Hippocampal formation (tissue), 2 donors: ENCODE measurements at places on chromosomes 3 and 15.

DNA sequence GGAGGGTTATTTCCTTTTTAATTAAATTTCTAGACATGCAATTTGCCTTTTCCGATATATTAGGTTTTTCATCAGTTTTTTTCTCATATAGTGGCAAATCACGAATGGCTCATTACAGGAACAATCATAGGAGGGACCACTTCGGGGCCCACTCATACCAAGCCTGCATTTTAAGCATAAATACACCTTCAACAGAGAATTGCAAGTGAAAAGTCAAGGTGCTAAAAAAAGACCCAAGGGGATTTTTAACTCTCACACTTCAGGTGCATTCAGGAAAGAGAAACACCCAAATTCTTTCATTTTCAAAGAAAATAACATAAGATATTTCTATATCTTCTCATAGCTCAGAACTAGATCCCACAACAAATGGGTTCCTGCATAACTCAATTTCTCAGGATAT is 979.6 kb upstream of the NR2F2 start:
- DNase-seq = no peak

DNA sequence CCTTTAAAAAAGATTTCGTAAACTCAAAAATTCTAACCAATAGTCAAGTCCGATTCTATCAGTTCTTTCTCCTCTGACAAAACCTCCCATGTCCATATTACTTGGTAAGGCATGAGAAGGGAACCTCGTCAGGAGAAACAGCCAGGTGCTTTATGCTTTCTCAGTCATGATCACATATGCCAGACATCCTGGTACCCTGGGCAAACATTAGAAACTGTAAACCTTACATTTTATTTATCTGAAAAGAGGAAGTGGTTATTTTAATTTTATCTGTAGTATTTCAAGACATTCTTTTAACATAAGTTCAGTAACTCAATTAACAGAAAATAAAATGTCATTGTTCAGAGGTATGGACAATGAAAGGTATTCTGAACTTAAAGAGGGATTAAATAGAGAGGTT is 474.8 kb upstream of the GBE1 start:
- no peak for DNase-seq

- no peak for DNase-seq
Observed at GRCh38 chr15:60372227-60372626, 25.6 kb downstream of the ANXA2 start.

DNA sequence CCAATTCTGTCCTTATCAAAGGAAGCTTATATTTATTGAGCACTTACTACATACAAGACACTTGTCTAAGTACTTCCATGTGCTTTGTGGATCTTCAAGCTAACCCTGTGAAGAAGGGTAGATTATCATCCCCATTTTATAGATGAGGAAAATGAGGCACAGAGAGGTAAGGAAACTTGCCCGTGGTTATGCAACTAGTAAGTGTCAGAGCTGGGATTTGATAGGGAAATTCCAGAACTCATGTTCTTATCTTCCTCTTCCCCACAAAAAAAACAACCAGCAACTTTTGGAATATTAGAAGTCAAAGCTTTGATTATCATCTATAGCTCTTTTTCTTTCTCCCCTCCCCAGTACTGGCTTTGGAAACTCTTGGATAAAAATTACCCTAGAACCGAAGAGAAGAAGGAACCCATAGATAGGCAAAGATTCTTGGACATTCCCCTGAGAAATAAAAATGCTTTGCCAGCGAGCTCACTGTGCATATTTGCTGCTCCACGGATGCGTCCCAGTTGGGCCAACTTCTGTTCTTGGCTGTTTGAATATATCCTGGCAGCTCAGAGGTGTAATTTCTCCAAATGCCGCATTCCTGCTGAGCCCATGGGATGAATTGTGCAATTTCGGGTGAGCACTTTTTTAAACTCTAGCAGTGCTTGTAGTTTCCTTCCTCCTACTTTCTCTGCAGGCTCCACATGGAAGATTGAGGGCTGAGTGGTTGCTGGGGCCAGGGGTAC is 591.5 kb upstream of the CFAP20DC start:
- DNase-seq = peak; percentile 43

DNA sequence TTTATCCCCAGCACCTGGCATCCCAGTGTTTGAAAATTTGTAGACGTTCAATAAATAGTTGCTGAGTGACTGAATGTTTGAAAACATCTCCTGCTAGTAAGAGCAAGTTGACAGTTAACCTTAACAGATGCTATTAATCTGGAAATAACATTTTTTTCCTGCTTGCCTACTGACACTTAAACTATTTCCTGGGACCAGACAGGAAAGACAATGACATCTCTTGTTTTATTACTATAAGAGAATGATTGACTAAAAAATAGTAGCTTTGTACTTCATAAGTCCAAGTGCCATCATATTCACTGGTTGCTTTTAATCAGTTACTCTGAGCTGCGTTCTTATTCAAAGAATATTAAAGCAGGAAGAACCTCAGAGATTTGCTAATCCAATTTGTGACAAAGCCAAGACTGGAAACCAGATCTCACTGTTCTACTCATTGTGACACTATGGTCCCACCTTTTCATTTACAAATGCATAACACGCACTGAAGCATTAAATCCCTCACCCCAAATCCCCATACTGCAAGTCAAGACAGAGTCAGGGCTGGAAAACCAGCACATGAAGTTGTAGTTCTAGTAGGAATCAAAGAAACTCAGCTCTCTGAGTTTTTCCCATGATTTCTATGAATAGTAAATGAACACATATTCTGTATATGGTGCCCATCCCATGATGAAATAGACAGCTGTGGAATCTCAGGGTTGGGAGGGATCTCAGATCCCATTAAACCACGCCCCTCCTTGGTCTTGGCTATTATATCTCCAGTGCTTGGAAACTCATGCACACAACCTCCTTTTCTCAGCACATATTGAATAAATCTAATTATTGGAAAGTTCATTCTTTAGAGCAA is 212.7 kb upstream of the P2RY1 start:
- no peak for DNase-seq

- peak; percentile 7 for DNase-seq
Observed at GRCh38 chr3:125644036-125645005, 49.0 kb upstream of the OSBPL11 start.

DNA sequence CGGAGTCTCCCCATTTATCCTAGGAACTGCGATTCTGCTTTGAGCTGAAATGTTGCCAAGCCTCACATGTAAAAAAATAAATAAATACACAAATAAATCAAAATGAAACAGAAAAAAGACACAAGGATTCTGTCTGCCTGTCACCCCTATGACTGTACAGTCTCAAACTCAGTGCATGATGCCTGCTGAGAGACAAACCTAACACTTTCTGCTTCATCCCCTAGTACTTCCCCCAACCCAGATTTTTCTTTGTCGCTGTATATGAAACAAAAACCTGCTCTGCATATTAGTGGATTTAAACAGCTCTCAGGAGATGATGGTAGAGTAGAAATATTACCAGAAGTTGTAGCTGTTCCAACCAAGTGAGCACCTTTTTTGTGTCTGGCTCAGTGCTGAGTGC is 530.7 kb upstream of the CFAP20DC start:
- DNase-seq = no peak

DNA sequence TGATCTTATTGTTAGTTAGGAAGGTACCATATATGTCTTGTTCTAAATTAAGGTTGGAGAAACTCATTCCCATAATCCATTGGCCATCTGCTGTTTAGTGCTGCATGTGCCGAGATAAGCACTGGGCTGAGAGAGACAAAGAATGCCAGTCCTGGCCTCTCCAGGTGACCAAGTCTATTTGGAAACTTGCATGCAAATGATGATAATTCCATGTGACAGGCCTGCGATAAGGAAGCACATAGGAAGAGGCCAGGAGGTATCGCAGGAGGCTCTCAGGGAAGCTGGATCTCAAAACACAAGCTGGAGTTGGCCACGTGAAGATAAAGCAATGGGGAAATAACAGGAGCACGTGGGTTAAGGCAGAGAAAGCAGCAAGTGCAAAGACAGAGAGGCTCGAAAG is 39.7 kb downstream of the MYO5C start:
- no peak for DNase-seq

DNA sequence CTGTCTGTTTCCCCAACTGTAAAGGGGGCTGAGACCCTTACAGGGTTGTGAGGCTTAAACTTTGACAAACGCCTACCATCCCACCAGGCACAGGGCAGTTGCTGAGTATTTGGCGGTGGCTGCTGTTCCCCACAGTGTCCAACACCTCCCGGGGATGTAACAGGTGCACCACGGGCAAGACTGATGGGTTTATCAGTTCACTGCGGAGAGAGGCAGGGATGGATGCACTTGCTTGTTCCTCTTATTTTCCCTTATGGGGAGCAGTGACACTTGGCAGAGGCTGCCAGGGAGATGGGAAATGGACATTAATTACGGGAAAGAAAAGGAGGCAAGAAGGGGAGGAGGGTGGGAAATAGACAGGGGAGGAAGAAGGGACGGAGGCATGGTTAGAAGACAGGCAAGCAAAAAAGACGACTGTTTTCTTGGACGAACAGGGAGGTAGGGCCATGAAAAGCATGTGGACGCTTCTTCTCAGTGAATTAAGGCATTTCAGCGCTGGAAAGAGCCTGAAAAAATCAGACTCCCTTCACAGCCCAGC is 16.6 kb upstream of the ADIPOQ start:
- peak; percentile 24 for DNase-seq

GRCh38 chr3:25088284-25088683 is 339.8 kb upstream of the RARB start:
- no peak for DNase-seq

GRCh38 chr3:178916223-178916622 is 155.4 kb downstream of the ZMAT3 start:
- DNase-seq = no peak

DNA sequence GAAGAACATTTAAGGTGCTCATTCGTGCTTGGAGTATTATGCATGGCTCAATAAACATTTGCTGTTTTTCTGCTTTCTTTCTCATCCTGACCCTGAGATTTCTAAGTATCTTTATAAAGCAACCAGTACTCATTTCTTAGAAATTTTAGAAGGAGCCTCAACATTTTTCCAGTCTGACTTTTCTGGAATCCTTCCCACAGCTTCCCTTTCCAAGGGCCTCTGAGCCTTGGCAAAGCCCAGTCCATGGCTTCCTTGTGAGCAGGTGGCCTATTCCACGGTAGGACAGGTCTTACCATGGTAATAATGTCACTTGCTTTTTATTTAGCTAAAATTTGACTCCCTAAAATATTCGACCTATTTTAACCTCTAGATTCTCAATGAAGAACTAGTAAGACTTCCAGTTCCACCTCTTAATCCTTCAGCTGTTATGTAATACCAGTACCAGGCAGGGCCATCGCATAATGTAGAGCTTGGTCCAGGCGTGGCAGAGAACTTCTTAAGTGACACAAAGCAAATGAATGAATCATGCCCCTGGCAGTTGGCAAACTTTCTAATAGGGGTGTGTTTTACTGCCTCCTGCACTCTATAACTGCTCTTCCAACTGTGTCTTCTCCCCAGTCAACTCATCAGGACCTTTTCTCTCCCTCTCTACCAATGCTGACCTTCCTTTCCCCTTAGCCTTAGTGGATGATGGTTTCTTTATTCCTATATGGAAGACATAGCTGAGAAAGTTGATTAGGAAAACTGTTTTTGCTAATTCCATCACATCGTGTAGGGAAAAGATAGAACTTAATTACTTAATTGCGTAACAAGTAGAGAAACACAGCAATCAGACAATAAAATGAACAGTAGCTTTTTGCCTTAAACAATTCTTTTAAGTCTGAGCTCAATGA is 894 bp upstream of the TM4SF4 start:
- no peak for DNase-seq

GRCh38 chr15:40499931-40500330 is 29.1 kb downstream of the CHST14 start:
- DNase-seq = no peak

DNA sequence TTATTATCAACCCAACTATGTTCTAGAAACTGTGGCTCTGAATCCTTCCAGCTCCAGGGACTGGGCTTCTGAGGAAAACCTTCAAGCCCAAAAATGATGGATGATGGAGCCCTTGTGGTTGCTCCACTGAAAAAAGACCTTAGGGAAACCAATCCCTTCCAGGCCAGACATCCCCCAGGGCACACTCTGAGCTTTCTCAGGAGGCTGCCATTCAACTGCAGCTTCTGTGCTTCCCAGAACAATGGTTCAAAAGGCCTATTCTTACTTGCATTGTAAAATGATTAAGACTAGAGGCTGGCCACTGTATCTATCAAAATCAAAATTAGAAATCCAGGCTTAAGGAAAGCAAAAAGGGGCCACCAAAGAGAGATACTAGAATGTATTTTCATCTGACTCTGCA is 27.3 kb downstream of the EID1 start:
- DNase-seq = no peak

GRCh38 chr15:79090487-79091203 is at the start of gene RASGRF1:
Gene RASGRF1 (minus strand): TSS chr15:79090780. CDS start chr15:79090498, 282 bp downstream.
- DNase-seq = peak; percentile 16

DNA sequence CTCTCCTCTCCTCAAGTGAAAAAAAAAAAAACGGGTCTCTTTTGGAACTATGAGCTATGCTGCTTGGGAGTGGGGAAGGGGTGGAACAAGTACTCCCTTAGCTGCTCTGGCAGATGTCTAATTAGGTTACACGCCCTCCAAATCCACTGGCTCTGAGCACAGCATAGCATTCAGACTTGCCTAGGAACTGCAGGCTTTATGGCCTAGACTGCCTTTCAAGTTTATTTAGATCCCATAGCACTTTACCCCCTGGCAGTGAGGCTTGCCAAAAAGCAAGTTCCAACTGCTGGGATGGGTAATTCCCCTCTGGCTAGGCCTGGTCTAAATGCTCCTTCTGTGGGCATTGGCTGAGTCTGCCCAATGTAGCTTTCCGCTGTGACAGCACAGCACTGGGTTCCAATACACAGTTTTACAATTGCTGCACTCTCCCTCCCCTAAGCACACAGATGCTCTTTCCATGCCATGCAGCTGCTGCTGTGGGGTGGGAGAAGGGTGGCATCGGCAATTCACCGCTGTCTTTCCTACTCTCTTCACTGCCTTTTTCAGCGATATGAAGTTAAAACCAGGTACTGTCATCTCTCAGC is 152.8 kb downstream of the KCNAB1 start:
- DNase-seq = no peak

DNA sequence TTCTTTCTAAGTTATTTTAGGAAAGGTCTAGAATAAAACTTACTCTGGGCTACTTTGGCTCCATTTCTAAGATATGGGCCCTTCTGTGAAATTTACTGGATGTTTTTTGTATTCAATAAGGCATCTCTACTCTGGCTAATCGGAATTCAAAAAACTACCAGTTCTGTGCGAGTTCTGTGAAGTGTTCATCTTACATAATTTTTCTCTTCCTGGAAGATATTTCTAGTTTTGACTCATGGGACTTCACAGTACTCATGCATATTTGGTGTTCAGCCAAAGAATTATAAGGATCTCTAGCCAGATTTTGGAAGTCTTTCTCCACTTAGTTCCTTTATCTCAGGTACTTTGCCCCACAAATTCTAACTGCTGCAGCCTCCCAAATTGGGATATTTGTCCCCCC is 46.4 kb upstream of the MBNL1 start:
- DNase-seq = no peak

GRCh38 chr15:34783991-34784390 is 11.4 kb downstream of the ACTC1 start:
- no peak for DNase-seq

- DNase-seq = no peak
Observed at GRCh38 chr3:158775426-158776410, 26.1 kb upstream of the MFSD1 start.

DNA sequence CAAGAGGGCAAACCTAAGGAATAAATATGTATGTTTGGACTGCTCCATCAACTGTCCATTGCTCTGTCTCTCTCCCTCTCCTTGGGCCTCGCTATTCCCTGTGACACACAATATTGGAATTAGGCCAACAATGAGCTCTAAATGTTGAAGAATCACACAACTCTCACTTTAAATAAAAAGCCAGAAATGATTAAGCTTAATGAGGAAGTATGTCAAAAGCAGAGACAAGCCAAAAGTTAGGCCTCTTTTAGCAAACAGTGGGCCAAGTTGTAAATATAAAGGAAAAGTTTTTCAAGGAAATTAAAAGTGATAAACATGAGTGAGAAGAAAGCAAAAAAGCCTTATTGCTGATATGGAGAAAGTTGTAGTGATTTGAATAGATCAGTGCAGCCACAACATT is 141.0 kb downstream of the VGLL3 start:
- no peak for DNase-seq
